ENCODE measurements at places on chromosomes 11 and 22.

GRCh38 chr11:16410479-16410878, 54.1 kb upstream of the SOX6 start:
- no peak for DNase-seq

DNA sequence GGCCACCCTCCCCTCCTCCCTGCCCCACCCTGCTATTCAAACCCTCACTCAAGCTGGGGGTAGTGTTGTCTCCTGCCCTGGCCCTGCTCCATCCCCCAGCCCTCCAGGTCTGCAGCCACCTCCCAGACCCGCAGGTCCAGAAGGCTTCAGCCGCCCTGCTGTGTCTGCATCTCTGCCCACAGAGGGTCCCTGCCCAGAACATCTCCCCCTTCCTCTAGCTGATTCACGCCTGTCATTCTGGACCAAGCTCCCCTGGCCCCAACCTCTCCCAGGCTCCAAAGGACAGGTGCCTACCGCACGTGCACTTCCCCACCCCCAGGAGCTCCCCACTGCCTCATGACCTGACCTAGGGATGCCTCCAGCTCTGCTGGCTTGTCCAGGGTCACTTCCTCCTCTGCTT, 16.0 kb upstream of the SHISAL1 start:
- no peak for DNase-seq

DNA sequence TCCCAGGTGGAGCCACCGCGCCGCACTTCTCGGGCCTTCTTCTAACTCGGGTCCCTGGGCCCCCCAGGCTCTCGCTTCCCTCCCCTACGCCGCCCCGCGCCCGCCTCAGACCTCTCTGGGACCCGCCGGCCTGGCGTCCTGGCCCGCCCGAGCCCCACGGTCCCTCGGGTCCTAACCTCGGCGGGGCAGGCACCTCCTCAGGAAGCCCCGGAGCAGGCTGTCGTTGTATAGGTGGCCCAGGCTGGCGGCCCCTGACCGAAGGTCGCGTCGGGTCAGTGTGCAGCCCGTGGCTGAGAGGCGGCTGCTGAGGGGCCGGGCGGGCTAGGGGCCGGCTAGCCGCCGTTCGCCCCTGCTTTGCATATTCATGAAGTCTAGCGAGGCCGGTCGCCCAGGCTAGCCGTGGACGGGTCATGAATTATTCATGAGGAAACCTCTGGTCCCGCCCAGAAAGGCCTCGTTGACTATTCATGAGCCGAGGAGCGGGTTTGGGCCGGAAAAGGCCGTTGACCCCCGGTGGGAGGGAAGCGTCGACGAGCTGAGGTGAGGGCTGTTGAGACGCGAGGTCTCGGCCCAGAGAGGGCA, at the start of gene HORMAD2:
Gene HORMAD2 (plus strand): TSS at position 513 of the 582 bp plus-strand sequence. CDS start 13,489 bp downstream, outside the sequence.
- DNase-seq, result no peak

- no peak for DNase-seq
Observed at GRCh38 chr22:37559521-37559900, 769 bp upstream of the CDC42EP1 start.

- no peak for DNase-seq
Observed at GRCh38 chr11:63530021-63530420, 6.6 kb upstream of the PLAAT4 start.

DNA sequence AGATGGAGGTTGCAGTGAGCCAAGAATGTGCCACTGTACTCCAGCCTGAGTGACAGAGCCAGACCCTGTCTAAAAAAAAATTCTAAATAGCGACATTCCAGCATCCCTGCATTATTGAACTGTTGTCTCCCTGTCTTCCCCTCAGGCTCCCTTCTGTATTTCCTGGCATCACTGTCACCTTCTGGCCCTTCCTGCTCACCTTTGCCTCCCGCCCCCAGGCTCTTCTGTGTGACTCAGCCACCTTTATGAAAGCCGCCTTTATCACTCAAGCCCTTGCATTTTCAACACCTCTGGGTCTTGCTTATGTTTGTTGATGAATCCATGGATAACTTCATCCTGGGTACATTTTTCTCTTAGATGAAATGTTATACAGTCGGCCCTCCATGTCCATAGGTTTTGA, 21.1 kb downstream of the UBASH3B start:
- DNase-seq, result peak; percentile 51

GRCh38 chr11:116397602-116398084, 375.1 kb downstream of the BUD13 start:
- no peak for DNase-seq

- DNase-seq, result no peak
Observed at GRCh38 chr11:62688491-62688890, 839 bp downstream of the LRRN4CL start.

- no peak for DNase-seq
Observed at GRCh38 chr11:106656646-106657045, 361.6 kb downstream of the GUCY1A2 start.

DNA sequence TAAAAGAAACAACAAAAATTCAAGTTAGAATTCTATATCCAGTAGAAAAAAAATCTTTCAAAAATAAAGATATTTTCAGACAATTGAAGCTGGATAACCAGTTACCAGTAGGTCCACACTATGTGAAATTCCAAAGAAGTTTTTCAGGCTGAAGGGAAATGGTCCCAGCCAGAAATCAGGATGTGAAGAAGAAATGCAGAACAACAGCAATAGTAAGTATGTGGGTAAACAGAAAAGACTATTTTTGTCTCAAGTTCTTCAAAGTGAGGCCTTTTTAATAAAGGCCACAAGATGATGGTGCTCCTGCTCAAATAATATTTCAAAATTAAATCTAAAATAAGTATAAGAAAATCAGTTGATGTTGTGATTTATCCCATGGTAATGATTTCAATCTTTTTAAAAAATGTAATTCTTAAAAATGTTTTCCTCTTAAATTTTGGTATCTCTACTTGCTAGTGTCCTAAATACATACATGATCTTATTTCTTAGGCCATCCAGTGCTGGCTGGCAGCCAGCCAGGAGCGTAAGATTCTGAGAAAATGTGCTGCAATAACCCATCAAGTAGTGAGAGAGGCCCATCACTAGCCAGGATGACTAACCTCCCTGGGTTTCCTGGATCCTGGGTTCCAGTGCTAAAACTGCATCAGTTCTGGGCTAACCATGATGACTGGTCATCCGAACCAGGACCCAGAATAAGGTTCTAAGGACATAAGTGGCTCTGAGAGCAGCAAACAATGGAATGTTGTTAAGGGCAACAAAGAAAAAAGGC, 15.6 kb upstream of the UCP3 start:
- DNase-seq, result no peak

DNA sequence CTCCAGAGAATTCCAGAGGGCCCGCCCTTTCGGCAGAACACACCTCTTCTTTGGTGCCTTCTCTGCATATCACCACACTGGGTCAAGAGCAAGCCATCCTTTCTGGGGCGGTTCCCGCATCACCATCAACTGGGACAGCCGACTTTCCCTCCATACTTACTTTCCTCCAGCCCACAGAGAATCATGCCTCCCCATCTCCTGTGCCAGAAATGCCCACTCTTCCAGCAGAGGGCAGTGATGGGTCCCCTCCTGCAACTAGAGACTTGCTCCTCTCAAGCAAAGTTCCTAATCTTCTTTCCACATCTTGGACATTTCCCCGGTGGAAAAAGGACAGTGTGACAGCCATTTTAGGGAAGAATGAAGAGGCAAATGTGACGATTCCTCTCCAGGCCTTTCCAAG, 157.7 kb downstream of the C11orf91 start:
- DNase-seq, result peak; percentile 34

- DNase-seq, result no peak
Observed at GRCh38 chr22:36937319-36938027, 24.0 kb downstream of the CSF2RB start.

- no peak for DNase-seq
Observed at GRCh38 chr11:119130662-119131061, 9.3 kb downstream of the HINFP start.

Data from LoVo (cell line).